Activated CD4-positive, alpha-beta memory T cell treated with anti-CD3 and anti-CD28 coated beads, Interleukin-2, amount 10 ng/mL, durations not matched to agents 7 days and 5 days (primary cell): ENCODE measurements at places on chromosomes 12 and 14.

GRCh38 chr12:124551268-124552144 lies 15.9 kb downstream of the NCOR2 start:
- DNase-seq: no peak

DNA sequence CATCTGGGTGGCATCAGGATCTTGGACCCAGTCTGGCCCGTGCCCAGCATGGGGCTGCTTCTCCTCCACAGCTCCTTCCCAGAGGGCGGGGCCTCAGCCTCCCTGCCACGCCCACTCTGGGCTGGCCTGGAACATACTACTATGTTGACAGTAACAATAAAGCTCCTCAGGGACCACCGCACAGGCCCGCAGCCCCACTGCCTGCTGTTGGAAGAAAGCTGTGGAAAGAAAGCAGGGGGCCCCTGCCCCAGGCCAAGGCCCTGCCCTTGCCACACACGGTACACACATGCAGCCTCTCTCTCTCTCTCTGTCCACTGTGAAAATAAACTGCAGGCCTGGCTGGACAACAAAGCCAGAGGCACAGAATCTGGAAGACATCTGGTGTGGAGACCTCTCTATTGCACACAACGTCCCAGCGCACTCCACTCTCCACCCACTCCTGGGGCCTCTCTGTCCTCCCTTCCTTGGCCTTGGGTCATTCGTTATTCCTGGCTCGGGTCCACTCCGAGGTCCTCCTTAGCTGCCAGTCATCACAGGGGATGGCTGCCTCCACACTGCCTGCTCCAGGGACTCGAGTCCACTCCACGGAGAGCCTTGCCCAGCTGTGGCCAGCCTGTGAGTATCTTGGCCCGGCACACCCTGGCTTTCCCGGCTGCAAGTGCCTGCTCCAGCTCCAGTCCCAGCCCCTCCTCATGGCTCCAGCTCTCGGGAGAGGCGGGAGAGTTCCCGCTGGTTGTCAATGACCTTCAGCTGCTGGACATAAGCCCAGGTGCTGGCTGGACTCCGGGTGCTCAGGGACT lies 11.8 kb upstream of the ENDOU start:
- no peak for DNase-seq

DNA sequence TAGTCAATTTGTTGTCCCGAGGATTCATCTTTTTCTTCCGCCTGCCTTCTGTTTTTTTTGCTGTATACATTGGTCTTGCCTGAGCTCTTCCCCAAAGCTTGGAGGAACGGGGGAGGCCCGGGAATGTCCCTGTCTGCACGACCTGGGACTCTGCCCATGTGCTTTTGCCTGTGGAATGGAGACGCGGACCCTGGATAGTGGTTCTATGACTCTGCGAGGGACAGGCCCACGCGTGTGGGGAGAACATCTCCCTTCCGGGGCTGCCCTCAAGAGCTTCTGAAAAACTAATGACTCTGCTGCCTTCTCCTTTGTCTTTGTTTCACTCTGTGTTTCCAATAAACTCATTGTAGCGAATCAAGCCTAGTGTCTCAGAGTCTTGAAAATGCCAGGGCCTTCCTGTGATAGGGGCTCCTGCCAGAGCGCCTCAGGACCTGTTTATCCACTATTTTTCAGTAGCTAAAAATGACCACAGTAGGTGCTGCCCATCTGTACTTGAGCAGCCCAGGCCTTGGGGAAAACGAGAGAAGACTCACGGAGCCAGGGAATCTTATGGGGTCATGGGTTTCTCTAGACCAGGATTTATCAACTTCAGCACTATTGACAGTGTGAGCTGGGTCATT lies 12.3 kb downstream of the KRT83 start:
- no peak for DNase-seq

- no peak for DNase-seq
Measured at GRCh38 chr12:113720629-113721028, 245.5 kb downstream of the RBM19 start.

GRCh38 chr12:119613319-119613936 lies 19.9 kb downstream of the TMEM233 start:
- no peak for DNase-seq

- DNase-seq: no peak
Measured at GRCh38 chr14:68893566-68893965, 85.5 kb downstream of the ACTN1 start.

- DNase-seq: no peak
Measured at GRCh38 chr14:71714225-71714624, 218.0 kb upstream of the RGS6 start.

DNA sequence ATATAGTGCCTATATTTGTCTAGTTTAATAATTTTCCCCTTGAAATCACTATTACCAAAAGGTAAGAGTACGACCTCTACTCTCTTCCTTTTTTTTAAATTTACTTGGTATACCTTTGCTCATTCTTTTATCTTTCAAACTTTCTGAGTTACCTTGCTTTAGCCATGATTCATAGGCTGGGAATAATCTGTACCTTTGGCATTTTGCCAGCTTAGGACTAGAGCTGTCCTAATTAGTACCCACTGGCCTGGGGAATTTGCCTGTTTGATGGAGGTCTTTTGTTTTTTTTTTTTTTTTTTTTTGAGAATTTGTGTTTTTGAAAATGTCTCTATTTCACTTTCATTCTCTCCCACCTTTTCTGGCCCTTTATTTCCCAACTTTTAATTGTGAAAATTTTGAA lies 8.7 kb upstream of the SLC4A8 start:
- no peak for DNase-seq

GRCh38 chr14:54804538-54805041 lies 98.0 kb downstream of the GCH1 start:
- no peak for DNase-seq

DNA sequence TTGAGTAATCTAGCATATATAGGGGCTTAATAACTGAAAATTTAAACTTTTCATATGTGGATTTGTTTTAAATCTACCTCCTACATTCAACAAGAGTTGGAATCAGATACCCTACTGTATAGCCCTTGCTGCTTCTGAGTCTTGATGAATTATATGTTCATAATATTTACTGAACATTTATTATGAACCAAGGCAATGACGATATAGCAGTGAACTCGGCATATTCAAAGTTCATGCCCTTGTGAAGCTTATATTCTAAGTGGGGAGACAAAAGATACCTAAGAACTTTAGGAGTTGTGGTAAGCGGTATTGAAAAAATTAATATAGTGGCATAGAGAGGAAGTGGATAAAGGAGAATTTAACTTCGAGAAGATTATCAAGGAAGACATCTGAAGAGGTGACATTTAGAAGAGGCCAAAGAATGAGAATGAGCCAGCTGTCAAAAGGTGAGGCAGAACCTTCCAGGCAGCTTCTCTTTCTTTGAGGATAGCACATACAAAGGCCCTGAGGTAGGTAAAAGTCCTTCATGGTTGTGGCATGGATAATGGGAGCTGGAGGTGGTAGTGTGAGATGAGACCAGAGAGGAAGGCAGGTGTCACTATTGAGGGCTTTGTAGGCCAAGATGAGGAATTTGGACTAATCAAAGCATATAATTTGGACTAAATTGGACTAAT lies 10.2 kb downstream of the EID3 start:
- no peak for DNase-seq

- DNase-seq: peak; percentile 35
Measured at GRCh38 chr14:75088566-75089373, 19.3 kb downstream of the ZC2HC1C start.

DNA sequence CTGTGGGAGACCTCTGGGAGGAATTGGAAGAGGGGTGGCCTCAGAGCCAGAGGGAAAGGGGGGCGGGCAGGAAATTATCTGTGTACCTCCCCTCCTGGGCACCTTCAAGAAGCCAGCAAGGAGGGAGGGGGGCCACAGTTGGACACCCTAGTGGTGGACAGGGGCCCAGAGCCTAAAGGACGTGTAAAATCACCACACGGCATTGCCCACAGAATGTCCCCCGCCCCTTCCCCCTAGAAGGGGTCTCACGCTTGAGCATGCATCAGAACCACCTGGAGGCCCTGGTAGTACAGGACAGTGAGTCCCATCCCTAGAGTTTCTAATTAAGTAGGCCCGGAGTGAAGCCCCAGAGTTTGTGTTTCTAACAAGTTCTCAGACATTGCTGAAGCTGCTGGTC lies 8.2 kb downstream of the ENDOU start:
- DNase-seq: peak; percentile 15

GRCh38 chr12:63415357-63415756 lies 252.9 kb downstream of the DPY19L2 start:
- DNase-seq: no peak

GRCh38 chr14:75066691-75067090 lies 2.8 kb upstream of the ZC2HC1C start:
- DNase-seq: no peak

DNA sequence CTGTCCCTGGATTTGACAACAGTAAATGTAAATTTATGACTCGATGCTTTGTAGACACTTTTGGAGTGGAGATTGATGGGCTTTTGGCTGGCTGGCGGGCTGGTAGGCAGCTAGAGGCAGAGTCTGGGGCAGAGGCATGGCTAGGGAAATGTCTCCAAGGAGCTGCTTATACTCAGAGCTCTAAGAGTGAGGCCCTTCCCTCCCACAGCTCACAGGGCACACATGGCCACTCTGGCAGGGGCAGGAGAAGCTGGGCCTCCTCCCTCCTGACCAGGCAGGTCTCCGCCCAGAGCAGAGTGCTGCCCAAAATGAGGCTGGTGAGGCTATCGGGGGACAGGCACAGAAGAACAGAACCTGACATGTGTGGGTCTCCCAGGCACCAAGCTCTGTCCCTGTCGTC lies 67.5 kb downstream of the GALNT16 start:
- DNase-seq: no peak

- DNase-seq: no peak
Measured at GRCh38 chr12:52005903-52006703, 643 bp upstream of the TAMALIN start.

DNA sequence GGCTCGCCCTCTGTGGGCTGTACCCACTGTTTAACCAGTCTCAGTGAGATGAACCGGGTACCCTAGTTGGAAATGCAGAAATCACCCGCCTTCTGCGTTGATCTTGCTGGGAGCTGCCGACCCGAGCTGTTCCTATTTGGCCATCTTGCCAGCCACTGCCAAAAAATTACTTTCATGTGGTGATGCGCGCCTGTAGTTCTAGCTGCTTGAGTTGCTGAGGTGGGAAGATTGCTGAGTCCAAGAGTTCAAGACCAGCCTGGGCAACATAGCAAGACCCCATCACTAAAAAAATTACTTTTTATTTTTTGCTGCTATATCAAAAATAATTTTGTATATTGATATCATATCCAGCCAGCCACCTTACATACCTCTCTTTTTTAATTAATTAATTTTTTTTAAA lies 18.4 kb downstream of the BRMS1L start:
- DNase-seq: no peak

GRCh38 chr12:48651681-48652080 lies 30.4 kb downstream of the KANSL2 start:
- DNase-seq: no peak

DNA sequence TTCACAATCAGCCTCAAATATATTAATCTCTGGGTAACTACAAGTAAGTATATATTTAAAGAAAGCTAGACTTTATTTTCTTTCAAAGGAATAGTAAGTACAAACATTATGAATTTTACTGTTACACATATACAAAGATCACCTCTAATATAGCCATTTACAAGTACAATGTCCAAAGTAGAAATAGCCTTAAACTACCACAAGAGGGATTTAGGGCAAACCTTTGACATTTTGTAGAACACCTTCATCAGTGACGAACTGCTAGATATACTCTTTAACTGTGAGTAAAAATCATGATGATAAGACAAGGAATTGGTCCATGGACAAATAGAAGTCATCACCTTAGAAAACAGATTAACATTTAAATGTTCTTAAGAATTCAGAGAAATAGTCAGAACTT lies 69.8 kb downstream of the CNTN1 start:
- no peak for DNase-seq

DNA sequence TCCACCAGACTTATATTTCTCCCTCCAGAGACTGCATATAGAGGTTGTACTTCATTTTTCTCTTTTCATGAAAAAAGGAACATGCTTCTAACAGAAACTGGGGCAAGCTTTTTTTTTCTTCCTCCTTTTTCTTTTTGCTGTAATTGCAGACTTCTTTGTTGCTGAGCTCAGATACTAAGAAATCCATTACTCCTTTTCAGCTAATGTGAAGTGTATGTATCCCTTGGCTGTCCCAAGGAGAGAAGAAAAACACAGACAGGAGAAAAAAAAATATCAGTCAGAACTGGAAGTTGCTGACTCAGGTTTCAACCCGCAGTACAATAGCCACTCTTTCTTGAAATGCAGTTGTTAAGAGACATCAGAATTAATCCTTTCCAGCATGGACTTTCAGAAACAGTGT lies 1248.4 kb downstream of the LRFN5 start:
- DNase-seq: no peak

DNA sequence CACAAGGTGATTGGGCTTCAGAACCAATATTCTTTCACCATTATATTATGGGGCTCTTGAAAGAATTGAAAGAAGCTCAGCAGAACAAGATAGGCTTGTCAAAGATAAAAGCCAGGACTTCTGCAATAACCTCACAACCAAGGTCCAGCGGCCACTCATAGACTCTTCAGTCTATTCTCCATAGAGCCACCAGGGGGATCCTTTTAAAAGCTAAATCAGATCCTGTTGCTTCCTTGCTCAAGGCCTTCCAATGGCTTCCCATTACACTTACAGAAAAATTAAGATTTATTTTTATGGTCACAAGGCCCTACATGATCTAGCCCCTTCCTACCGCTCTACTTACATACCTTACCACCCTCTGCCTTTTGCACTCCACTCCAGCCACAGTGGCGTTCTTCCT lies 169.6 kb downstream of the C12orf42 start:
- no peak for DNase-seq

DNA sequence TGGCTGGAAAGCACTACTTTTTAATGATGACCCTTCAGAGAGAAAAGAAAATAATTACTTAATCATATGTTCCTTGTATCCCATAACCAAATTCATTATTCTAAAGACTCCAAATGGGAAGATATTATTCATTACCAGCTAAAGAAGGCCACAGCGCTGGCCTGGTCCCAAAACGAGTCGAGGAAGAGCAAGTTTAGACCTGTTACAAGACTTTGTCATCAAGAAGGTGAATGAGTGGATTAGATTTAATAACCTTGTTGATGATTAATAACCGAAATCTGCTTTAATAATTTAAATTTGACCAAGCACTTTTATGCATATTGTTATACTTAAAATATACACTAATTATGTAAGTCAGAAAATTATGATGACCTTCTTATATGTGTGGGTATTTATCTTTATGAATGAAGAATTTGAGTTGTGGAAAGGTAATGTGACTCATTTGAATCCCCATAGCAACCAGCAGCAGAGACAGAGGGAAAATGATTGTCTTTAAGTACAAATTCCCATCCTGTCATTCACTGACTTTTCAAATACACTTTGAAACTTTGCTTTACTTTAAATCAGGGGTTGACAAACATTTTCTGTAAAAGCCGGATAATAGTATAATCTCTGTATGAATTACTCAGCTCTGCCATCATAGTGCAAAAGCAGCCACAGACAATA lies 200.3 kb upstream of the NPAS3 start:
- DNase-seq: no peak

- DNase-seq: no peak
Measured at GRCh38 chr14:89131004-89131750, 285.9 kb downstream of the FOXN3 start.
